RPMI7951 (cell line): ENCODE measurements at places on chromosomes 5 and 9.

DNA sequence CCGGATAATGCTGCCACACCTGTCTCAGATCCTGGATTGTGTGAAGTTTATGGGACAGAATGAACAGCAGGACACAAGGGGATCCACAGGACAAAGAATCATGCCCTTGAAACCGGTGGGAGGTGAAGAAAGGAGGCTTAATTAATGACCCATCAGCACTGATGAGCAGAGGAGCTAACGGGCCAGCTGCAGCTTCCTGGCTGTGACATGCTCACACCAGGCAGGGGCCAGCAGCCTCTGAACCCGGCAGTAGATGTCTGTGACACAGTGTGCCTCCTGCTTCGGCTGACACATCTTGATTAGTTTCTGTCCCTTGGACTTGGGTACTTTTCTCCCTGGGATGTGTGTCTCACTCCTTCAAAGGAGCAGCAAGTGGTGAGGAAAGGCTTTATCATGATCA lies 328.8 kb upstream of the BRINP1 start:
- DNase-seq = no peak

GRCh38 chr9:93667006-93667405 lies 90.6 kb downstream of the PHF2 start:
- no peak for DNase-seq

- DNase-seq = no peak
These were observed 385.1 kb downstream of the SEMA5A start for GRCh38 chr5:9160747-9161146.

GRCh38 chr5:112165897-112166737 lies 253.0 kb downstream of the EPB41L4A start:
- no peak for DNase-seq

- DNase-seq = no peak
These were observed 39.6 kb downstream of the POC5 start for GRCh38 chr5:75677607-75678006.

GRCh38 chr9:4298255-4299004 lies 1.4 kb downstream of the GLIS3 start:
- peak; percentile 37 for DNase-seq

GRCh38 chr5:77211691-77212047 lies 1.2 kb downstream of the PDE8B start:
- DNase-seq = no peak

DNA sequence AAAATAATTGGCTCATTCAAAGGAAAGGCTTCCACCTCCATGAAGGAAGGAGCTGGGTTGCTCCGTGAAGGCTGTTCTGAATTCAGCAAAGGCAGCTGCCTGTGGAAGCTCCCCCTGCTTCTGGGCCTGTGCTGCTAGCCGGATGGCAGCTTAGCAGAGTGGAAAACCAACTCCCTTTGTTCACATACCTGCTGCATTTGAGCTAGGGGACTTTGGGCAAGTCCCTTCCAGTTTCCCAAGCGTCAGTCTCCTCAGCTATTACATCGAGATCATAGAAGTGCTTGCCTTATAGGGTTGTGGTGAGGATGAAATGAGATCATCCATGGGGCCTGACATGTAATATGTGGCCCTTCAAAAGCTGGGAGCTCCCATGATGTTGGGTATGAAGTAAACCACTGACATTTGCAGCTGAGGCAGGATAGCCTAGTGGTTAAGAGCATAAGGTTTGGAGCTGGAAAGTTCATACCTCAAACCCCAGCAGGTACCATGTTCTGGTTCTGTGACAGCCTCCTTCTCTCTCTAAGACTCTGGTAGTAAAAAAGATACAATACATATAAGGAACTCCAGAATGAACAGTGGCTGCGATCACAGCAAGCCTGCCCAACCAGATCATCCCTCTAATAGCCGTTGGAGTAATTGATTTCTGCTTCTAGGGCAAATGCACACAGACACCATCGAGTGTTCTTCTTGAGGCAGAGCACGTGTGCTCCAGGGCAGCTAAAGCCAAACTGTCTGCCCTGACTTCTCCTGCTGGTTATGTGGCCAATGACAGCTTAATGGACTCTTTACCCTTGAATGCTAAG lies 11.0 kb upstream of the DENND1A start:
- DNase-seq = no peak

DNA sequence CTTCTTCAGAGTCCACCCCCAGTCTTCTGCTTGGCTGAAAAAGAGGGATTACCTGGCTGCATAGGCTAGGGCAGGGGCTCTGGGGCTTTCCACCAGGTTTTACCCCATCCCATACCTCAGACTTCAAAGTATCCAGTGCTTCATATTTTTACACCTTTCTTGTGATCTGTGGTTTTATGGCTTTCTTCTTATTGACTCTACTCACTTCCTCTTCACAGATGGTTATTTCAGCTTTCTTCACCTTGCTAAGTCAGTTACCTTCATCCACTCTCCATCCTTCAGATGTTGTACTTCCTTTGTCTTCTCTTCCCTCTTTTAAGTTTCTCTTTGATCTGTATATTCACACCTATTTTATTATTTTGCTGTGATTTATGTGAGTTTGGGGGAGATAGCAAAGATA lies 104.3 kb downstream of the GRIA1 start:
- no peak for DNase-seq

DNA sequence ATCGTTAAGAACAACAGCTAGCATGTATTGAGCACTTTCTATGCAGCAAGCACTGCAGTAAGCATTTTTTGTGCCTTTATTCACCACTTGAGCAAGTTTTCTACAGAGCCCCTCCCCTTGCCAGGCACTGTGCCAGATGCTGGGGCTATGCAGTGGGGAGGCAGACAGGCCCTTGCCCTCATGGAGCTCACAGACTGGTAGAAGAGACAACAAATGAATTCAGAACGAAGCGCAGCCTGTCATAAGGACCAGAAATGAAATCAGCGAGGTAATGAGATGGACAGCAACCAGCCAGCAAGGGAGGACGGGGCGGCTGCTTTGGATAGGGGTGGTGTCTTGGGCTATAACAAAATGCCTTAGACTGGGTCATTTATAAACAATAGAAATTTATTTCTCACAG lies 68.8 kb downstream of the C9orf50 start:
- DNase-seq = no peak

- no peak for DNase-seq
These were observed 5.6 kb downstream of the OLFM1 start for GRCh38 chr9:135093111-135093510.

GRCh38 chr5:177435847-177436536 lies 9.5 kb downstream of the GRK6 start:
- DNase-seq = no peak

DNA sequence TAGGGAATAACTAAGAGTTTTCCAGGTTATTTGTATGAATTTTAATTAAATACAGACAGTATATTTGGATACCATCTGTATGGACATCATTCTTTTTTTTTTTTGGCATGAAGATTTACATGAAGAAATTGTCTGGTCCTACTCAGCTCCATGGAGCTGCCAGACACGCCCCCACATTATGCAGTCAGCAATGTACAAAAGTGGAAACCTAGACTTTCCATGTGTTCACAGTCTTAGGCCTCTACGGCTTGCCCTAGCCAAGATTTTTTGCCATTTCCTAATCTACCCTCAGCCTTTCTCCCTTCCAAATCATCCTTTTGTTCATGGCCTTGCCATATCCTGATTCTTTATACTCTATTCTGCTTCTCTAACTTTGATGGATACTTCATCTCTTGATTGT lies 207.1 kb downstream of the SGCD start:
- no peak for DNase-seq

- DNase-seq = peak; percentile 81
These were observed 9.2 kb downstream of the INSYN2B start for GRCh38 chr5:169970911-169971765.

DNA sequence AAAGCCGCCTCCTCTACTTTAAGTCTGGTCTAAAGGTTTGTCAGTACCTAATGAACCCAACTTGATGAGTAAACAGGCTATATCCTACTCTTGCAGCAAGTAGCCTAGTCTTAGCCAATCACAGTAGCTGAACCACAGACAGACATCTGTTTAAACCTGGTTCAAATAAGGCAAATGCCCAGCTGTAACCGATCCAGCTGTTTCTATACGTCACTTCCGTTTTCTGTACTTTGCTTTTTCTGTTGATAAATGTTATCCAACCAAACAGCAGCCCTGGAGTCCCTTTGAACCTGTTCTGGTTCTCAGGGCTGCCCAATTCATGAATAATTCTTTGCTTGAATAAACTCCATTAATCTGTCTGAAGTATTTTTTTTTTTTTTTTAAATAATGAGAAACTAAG lies 76.9 kb upstream of the EQTN start:
- no peak for DNase-seq

- DNase-seq = no peak
These were observed 122.9 kb upstream of the GRAMD2B start for GRCh38 chr5:126300293-126300692.

GRCh38 chr9:95036676-95037075 lies 280.8 kb downstream of the FANCC start:
- peak; percentile 30 for DNase-seq

DNA sequence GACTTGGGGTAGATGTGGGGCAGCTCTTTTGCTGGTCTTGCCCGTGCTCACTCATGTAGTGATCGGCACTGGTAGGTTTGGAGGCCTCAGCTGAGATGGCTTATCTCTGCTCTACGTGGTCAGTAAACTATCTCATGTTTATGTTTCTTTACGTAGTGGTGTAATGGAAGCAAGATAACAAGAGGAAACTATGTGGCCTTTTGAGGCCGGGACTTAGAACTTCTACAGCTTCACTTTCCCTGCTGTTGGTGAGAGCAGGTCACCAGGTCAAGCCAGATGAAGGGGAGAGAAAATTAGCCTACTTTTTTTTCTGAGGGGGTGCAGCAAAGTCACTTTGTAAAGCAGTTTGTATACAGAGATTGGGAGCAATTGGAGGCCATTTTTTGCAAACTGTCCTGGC lies 8.5 kb downstream of the FOCAD start:
- DNase-seq = no peak
